ENCODE measurements at places on chromosomes 2 and 18. TPM values are rescaled to one million over a fixed set of nuclear protein-coding genes. Genes with fewer than 3 reads are reported as not detected.

ZNF892 gene
- total RNA-seq = 8.9 TPM

HOXD8 gene
- total RNA-seq = not detected

LYPD6 gene
- 0.33 TPM for total RNA-seq

SERPINB7 gene
- total RNA-seq = 55.6 TPM

SCYGR4 gene
- total RNA-seq = not detected

IL1RN gene
- total RNA-seq = 1.0 TPM

EML6 gene
- total RNA-seq = 0.83 TPM

RGPD3 gene
- 0.33 TPM for total RNA-seq

SPP2 gene
- not detected for total RNA-seq

RFX8 gene
- 0.82 TPM for total RNA-seq

DNA sequence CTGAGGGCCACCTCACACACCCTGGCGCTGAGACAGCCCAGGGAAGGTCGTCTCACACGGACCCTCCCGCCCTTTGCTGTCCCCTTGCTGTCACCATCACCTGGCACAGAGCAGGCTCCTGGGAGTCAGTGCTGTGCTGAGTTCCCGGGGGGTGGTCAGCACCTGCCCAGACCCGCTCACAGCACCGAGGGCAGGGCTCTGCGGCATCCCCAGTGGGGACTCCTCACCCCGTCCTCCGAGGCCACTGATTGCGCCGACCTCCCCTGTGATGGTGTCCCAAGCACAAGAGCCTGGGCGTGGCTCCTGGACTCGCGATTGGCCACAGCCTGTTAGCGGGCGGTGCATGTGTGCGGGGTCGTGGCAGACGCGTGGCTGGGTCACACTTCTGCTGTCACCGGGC, 65.9 kb downstream of the NFATC1 start:
- no peak for DNase-seq

GRCh38 chr2:46683541-46683940, 204.2 kb downstream of the TMEM247 start:
- no peak for DNase-seq

- no peak for DNase-seq
Observed at GRCh38 chr2:218961651-218962570, 2.4 kb downstream of the CDK5R2 start.

GRCh38 chr2:237466211-237466610, 20.8 kb upstream of the MLPH start:
- no peak for DNase-seq

- no peak for DNase-seq
Observed at GRCh38 chr2:191322828-191323506, 77.8 kb downstream of the MYO1B start.

DNA sequence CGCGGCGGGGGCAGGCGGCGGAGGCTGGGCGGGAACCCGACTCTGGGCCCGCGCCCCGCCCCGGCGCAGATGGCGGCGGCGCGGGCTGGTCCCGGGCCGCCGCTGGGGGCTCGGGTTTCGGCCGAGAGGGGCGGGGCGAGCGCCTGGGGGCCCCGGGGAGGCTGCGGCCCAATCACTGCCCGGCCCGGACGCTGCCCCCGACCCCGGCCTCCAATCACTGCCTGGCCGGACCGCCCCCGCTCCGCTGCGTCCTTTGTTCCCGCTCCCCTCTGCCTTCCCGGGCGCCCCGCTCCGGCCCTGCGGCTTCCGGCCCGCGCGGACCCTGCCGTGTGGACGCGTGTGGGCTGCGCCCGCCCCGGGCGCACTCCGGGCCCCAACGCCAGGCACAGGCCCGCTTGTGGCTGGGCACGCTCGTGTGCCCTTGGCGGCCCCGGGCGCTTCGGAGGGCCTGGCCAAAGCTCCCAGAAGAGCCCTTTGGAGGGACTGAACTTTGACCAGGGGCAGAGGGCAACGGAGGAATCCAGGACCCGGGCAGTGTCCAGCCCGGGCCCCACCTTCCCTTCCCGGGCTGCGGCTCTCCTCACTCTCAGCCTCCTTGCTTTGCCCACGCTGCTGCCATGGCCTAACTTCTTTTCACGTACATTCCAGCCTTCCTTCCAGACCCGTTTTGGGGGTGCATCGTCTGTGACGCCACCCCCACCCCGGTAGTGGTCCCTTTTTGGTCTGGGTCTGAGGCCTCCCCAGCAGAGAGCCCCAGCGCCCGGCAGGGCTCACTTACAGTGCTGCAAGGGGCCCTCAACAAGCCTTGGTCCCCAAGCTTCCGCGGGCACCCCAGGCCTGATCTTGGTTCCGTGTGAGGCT, 27.1 kb upstream of the PTMA start:
- no peak for DNase-seq

- peak; percentile 74 for DNase-seq
Observed at GRCh38 chr18:58848685-58849084, 16.0 kb upstream of the ZNF532 start.

DNA sequence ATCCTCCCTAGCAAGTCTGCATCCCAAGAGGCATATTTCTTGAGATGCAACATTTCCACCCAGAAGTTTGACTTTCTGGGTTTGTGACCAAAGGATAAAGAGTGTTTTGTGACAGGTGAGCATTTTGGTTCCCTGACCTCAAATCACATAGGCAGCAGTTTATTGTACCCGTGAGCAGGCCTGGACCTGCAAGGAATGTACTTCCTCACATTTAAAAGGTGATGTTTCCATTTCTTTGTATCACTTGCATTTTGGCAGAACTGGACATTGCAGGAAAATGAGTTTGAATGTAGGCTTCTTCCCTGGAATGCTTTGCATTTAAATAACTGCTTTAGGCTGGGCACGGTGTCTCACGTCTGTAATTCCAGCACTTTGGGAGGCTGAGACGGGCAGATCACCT, 160.7 kb downstream of the ALPK2 start:
- DNase-seq = peak; percentile 61

- DNase-seq = no peak
Observed at GRCh38 chr2:104944495-104944894, 90.6 kb downstream of the POU3F3 start.

DNA sequence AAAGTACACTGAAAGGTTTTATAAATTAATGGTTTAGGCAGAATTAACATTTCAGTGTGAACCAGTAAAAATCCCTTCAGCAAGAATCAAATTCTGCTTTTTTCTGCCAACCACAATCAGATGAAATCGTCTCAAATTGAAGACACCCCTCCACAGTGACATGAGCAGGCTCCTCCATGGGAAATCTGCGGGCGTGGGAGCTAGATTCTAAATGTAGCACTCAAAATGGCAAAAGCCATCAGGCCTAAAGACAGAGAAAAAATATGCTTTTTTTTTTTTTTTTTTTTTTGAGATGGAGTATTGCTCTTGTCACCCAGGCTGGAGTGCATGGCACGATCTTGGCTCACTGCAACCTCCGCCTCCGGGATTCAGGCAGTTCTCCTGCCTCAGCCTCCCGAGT, 55.8 kb upstream of the MRPS9 start:
- DNase-seq = no peak
